Psoas muscle (tissue), 8 donors: ENCODE measurements at places on chromosomes 12 and 14. TPM values are rescaled to one million over a fixed set of nuclear protein-coding genes. Genes with fewer than 3 reads are reported as not detected.
A peak's percentile ranks its signal among the peaks of the same experiment; 100 is the strongest.

DNA sequence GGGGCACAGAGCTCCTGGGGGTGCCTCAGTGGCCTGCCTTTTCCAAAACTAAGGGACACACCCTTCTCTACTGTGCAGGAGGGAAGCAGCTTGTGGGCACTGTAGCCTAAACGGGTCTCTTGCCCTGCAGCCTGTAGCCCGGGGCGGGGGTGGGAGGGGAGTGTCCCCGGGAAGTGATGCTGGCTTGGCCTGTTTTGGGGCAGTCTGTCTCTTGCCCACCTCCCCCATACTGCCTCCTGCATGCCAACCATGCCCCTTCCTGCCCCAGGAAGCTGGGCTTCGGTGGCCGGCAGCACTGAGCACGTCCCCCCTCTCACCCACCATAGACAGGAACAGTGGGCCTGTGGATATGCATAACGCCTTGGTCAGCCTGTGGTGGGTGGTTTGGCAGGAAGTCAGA, 43.4 kb downstream of the PRIMA1 start:
- peak; percentile 15 for DNase-seq

DNA sequence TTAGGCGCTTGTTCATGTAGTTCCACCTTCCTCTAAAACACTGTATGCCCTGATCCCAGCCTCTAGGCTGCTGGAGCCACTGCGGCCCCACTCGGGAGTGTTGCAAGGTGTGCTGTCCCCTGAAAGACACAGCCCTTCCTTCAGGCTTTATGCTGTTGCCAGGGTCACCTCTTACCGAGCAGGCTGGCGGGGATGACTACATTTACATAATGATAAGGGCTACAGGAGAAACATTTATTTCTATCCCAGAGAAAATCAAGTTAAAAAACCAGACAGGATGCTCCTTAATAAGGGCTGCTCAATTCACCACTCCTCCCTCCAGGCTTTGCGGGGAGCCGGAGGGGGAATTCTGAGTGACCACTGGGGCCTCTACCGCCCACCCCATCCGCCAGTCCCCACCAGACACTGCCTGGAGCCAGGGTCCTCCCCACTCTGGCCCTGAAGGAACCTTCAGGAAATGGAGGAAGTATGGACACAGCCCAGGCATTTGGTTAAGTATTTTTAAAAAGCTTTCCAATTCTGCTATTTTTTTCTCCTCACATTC, 200.6 kb downstream of the TTC7B start:
- no peak for DNase-seq

DNA sequence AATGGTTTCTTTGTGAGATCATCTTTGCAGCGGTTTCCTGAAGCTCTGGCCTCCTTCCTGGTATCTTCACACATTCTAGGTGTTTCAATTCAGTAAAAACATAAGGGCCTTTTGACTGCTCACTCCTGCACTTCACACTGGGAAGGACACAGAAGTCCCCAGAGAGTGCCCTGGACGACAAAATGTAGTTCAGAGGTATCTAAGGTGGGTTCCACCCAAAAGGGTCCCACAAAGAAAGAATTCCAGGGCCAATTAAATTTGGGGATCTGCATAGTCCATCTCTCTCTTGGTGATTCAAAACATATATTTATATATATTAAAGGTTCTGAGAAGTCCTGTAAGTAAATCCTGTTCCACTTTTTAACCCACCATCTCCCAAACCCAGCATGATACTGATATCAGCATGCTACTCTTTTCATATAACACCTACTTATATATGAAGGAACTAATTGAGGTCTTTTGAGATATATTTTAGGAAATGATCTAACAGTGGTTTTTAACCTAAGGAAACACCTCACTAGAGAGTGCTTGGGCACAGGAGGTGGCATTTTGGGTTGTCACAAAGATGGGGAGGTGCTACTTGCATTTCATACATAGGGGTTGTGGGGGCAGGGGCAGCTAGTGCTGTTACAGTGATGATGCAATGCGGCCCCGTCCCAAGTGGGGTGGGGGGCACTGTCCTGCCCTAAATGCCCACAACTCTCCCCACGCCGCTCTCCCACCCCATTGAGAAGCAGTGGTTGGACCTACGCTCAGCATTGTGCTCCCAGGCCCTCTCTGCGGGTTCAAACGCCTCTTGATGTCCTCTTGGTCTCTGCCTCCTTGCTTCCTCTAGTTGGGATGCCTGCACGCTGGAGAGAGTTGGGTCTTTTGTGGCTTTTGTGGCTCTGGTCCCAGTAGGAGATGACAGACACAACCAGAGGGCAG, 109.4 kb downstream of the ARF6 start:
- peak; percentile 19 for DNase-seq

Gene AMDHD1
- total RNA-seq: 1.0 TPM

Gene PXMP2
- total RNA-seq: 13.1 TPM
